ENCODE measurements at places on chromosomes 2 and 18. TPM values are rescaled to one million over a fixed set of nuclear protein-coding genes. Genes with fewer than 3 reads are reported as not detected.

SAG gene
- total RNA-seq = not detected

LGALSL gene
- total RNA-seq = 3.1 TPM

ACTG2 gene
- total RNA-seq = 2.9 TPM

GCG gene
- not detected for total RNA-seq

G6PC2 gene
- total RNA-seq = not detected

NPAS2 gene
- total RNA-seq = 14.4 TPM
